Inflammatory macrophage (primary cell): ENCODE measurements at places on chromosomes 16 and 17.

DNA sequence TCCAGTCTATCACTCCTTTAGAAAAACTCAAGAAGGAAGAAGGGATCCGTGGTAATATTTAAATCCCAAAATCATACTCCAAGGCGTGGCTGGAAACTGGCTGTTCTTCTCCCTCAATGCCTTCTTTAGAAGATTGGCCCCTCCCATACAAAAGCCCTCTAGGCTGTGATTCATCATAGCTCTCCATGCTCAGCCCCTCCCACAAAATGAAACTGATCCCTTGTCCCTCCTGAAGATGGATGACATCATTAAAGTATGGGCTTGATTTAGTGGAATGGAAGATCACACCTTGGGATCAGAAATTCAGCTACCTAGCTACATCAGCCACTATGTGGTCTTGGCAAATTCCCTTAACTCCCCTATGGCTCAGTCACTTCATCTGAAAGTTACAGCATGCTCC lies 4.1 kb downstream of the GRIN2A start:
- no peak for DNase-seq

- no peak for DNase-seq
Measured at GRCh38 chr16:52469775-52470174, 77.2 kb downstream of the TOX3 start.

GRCh38 chr17:2235792-2236366 lies 67.7 kb downstream of the SMG6 start:
- DNase-seq, result no peak

- DNase-seq, result no peak
Measured at GRCh38 chr16:57711993-57712392, 17.4 kb downstream of the DRC7 start.

DNA sequence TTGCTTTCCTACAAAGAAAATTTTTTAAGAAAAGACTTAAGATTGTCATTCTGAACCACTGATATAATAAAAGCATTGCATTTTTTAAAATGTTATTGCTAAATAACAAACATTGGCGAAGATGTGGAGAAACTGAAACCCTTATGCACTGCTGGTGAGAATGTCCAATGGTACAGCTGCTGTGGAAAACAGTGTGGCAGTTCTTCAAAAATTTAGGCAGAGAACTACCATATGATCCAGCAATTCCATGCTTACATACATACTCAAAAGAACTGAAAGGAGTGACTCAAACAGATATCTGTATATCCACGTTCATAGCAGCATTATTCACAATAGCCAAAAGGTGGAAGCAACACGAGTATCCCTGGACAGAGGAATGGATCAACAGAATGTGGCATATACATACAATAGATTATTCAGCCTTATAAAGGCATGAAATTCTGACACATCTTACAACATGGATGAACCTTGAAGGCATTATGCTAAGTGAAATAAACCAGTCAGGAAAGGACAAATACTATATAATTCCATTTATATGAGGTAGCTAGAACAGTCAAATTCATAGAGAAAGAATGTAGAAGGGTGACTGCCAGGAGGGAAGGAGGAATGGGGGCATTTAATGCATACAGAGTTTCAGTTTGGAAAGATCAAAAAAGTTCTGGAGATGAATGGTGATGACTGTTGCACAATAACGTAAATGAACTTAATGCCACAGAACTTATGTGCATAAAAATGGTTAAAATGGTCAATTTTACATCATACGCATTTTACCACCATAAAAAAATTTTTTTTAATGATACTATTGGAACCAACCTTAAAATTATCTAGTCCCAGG lies 92.1 kb downstream of the CACNG1 start:
- DNase-seq, result no peak

DNA sequence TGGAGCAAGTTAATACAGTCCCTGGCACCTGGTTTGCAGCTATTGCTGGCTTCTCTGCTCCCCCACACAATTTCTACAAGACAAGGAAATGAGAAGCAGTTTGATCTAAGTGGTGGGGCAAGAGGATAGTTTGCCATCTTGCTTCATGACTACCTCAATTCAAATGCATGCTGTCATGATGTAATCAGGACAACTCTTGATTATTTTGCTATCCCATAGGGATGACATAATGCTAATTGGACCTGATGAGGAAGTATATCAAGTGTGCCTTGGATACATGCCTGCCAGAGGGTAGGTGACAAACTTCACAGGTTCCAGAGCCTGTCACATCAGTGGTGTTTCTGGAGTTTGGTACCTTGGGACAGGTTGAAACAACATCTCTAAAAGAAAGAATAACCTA lies 40.9 kb downstream of the SLFN5 start:
- no peak for DNase-seq

- peak; percentile 41 for DNase-seq
Measured at GRCh38 chr17:44536090-44536953, 21.0 kb upstream of the FZD2 start.

DNA sequence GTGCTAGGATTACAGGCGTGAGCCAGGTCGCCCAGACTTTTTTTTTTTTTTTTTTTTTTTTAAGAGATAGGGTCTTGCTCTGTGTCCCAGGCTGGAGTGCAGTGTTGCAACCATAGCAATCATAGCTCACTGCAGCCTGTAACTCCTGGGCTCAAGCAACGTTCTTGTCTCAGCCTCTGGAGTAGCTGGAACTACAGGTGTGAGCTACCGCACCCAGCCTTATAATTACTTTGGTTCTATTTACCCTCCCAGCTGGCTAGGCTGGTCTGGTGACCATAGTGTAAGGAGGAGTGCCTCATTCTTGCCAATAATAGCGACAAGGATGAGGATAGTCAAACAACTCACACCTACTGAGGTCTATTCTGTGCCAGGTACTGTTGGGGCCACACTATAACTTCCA lies 39.6 kb upstream of the USP7 start:
- DNase-seq, result no peak

DNA sequence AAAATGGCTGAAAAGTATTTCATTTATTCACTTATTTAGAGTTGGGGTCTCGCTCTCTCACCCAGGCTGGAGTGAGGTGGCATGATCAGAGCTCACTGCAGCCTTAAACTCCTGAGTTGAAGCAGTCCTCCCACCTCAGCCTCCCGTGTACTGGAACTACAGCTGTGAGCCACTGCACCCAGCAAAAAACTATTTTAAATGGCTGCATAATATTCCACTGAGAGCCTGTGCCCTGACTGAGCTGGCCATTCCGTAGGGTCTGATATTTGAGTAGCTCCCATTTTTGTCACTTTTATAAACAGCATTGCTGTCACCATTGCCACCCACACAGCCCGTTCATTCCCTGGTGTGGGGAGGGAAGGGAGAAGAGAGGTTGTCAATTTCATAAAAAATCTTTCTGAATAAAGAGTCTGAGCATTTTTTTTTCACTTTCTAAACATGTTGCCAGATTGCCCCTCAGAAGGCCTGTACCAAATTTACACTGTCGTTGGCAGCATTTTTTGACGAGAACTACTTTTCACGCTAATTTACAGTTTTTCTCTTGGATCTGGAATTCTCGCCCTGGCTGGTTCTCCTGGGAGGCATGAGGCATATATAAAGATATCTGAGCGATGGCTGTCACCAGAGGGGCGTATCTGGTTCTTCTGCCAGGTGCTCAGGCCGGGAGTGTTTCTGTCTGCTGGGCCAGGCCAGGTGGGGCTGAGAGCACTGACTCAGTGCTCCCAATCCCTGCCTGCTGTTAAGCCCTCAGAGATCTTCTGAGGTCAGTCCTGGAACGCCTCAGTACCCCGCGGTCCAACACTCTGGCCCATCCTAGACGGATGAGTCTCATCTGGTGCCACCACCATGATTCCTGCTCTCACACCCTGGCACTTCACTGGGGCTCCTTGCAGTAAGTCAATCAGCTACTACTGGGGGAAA lies 7.2 kb upstream of the KIFC3 start:
- peak; percentile 45 for DNase-seq

DNA sequence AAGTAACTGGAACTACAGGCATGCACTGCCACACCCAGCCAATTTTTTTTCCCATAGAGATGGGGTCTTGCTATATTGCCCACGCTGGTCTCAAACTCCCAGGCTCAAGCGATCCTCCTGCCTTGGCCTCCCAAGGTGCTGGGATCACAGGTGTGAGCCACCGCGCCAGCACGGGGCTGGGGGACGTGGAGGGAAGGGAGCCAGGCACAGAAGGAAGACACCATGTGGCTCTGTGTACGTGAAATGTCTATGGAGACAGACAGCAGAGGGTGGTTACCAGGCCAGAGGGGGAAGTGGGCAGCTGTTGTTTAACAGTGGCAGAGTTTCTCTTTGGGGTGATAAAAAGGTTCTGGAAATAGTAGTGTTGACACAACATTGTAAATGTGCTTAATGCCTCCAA lies 4.6 kb upstream of the PIEZO1 start:
- DNase-seq, result peak; percentile 82

GRCh38 chr17:29022074-29022473 lies 16.2 kb upstream of the SEZ6 start:
- DNase-seq, result no peak

DNA sequence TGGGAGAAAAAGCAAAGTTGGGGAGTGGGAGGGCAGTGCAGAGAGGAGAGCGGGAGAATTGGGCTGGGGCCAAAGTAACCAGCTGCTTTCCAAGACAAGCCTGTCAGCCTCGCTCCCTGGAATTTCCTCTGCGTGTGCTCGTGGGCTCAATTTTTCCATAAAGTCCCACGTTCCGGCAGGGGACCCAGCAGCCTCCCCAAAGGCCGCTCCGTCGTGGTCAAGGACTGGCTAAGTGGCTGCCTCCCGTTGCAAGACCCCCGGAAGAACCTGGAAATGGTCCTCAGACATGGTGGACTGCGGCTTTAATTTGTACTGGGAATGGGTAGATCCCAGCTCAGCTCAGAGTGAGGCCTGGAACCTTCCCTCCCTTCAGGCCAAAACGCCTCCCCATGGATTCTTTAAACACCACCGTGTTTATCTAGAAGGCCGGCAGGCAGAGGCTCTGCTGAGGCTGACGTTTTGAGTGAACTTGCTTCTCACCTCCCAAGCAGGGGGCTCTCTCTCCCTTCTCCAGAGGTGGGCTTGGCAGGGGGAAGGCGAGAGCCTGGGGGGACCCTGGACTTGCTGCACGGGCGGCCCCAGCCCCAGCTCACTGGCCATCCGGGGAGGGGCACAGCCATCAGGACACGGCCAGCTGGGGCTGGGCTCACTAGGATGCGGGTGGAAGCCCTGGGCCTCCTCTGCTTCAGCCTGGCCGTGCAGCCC lies 190.0 kb downstream of the C16orf95 start:
- DNase-seq, result no peak

GRCh38 chr17:57035971-57036481 lies 49.0 kb upstream of the AKAP1 start:
- no peak for DNase-seq

GRCh38 chr17:27381007-27381501 lies 75.2 kb upstream of the KSR1 start:
- peak; percentile 79 for DNase-seq

DNA sequence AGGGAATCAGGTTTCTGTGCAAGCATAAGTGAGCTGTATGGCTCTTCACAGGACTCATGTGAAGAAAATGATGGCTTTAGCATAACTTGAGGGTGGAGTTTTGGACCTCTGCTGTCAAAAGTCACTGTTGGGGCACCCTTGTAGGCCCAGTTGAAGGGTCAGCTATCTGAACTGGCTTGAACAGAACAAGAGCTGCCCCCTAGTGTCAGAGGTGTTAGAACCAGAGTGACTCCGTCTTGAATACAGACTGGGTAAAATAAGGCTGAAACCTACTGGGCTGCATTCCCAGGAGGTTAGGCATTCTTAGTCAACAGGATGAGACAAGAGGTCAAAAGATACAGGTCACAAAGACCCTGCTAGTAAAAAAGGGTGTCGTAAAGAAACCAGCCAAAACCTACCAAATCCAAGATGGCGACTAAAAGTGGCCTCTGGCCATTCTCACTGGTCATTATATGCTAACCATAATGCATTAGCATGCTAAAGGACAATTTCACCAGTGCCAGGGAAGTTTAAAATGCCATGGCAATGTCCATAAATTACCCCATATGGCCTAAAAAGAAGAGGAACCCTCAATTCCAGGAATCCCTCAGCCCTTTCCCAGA lies 484.0 kb upstream of the ERCC4 start:
- DNase-seq, result no peak

DNA sequence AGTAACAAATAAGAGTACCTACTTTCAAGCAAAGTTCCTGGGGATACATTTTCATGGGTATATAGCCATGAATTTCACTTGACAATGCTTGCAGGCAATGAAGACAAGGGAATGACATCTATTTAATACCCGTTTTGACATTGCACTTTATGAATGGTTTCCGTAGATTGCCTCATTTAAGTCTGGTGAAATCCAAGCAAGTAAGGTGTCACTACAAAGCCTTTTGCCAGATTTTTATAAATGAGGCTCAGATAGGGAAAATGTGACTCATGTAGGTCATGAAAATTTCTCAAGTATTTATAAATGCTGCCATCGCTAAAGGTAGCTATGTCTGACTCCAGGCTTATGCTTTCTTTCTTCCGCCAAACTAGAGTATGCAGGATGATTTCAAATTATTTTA lies 644.3 kb downstream of the CDH8 start:
- DNase-seq, result no peak

DNA sequence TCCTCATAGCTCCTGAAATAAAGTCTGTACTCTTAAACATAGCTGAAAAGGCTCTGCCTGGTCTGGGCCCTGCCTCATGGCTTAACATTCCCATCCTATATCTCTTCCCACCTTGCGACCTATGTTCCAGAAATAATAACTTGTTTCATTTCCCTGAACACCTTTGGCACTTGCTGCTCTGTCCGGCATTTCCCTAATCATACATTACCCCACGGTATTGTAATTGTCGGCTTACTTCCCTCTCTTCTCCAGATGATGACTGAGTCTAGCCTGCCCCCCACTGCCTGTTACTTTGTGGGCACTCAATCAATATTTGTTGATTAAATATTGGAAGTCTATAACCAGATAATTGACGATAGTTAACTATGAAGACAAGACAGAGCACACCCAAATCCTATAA lies 23.3 kb upstream of the SUPT4H1 start:
- peak; percentile 28 for DNase-seq

DNA sequence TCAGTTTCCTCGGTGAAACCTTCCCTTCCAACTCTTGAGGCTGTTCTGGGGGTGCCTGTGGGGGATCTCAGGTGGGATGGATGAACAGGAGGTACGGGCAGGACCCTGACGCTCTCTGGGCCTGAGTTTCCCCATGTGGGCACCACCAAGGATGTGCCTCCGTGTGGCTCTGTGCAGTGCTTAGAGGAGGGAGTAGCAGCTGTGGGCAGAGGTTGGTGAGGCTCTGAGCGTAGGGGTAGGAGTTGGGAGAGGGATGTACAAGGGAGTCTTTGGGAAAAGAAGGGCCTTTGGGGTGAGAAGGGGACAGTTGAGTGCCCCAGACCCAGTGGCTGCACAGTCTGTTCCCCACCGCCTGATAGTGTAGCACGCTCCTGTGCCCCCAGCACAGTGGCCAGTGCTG lies 59.1 kb downstream of the SNX20 start:
- no peak for DNase-seq

DNA sequence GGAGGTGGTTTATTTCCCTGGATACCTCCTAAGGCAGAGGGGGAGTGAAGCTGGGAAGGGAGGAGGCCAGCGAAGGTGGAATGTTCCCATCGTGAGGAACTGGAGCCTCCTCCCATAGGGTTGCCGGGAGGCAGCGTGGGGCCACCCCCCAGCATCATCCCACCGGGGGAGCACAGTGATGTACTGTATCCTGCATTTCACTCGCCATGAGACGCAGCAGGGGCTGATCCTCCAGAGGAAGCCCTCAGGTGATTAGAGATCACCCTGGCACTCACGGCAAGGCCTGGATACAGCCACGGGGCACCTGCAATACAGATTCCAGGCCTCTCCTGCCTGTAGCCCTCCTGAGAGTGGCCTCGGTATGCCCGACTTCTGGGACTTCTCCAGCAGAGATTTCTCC lies 25.5 kb upstream of the BEAN1 start:
- DNase-seq, result no peak

GRCh38 chr17:9334536-9335446 lies 240.8 kb downstream of the STX8 start:
- no peak for DNase-seq
